ENCODE measurements at places on chromosomes 6 and 20.

DNA sequence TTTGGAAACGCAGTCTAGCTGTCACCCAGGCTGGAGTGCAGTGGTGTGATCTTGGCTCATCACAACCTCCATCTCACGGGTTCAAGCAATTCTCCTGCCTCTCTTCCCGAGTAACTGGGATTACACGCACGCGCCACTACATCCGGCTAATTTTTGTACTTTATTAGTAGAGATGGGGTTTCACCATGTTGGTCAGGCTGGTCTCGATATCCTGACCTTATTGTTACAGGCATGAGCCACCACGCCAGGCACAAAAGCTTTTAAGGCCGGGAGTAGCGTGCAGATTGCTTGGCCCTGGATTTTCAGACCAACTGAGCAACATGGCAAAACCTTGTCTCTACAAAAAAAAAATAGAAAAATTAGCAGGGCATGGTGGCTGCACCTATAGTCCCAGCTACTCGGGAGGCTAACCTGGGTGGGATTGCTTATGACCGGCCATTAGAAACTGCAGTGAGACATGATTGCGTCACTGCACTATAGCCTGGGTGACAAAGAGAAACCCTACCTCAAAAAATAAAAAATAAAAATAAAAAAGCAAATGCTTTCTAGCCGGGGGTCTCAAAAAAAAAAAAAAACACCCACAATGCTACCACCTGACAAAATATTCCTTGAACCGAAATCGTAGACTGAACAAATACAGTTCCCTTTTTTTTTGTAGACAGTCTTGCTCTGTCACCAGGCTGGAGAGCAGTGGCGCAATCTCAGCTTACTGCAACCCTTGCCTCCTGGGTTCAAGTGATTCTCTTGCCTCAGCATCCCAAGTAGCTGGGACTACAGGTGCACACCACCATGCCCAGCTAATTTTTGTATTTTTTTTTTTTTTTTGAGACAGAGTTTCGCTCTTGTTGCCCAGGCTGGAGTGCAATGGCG, 15.0 kb downstream of the RBM39 start:
- no peak for DNase-seq

DNA sequence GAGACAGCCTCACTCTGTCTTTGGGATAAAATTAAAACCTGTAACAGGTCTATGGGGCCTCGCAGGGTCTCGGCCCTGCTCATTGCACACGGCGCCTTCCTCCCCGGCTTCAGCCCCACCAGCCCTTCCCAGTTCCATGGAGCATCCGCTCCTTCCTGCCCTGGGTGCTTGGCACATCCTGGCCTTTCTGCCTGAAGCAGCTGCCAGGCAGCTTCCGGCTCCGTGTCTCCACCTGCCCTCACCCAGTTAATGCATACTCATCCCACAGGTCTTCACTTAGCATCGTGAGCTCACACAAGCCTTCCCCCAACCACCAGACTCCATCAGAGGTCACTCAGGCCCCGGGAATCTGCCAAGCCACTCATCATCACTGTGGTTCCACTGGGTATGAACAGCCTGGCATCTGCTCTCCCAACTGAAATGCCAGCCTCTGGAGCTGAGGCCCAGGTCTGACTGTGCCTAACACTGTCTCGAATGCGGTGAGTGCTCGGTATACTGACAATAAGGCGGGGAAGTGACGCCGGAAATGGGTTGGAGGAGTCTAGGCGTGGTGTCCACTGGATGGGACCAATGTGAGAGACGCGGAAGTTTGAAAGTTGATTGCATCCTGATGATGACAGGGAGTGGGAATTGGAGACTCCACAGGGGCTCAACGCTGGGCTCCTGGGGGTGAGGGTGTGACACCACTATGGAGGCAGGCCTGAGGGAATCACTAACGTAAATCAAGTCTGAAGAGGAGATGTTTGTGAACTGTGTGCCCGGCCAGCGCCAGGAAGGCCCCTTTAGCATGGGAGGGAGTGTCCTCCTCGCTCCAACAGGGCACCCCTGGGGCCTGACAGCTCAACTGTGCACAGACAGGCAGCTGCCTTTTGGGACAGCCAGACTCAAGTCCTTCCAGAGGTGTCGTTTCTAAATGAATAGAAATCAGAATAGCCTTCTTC, 245.8 kb downstream of the TTLL2 start:
- no peak for DNase-seq

GRCh38 chr20:62879275-62880146, 17.9 kb upstream of the TCFL5 start:
- DNase-seq: no peak

GRCh38 chr20:41454250-41454649, 87.6 kb upstream of the EMILIN3 start:
- DNase-seq: no peak

- no peak for DNase-seq
Measured at GRCh38 chr6:114344246-114344970, 1.6 kb upstream of the HS3ST5 start.

- DNase-seq: no peak
Measured at GRCh38 chr6:158388727-158389126, 76.5 kb downstream of the TULP4 start.

DNA sequence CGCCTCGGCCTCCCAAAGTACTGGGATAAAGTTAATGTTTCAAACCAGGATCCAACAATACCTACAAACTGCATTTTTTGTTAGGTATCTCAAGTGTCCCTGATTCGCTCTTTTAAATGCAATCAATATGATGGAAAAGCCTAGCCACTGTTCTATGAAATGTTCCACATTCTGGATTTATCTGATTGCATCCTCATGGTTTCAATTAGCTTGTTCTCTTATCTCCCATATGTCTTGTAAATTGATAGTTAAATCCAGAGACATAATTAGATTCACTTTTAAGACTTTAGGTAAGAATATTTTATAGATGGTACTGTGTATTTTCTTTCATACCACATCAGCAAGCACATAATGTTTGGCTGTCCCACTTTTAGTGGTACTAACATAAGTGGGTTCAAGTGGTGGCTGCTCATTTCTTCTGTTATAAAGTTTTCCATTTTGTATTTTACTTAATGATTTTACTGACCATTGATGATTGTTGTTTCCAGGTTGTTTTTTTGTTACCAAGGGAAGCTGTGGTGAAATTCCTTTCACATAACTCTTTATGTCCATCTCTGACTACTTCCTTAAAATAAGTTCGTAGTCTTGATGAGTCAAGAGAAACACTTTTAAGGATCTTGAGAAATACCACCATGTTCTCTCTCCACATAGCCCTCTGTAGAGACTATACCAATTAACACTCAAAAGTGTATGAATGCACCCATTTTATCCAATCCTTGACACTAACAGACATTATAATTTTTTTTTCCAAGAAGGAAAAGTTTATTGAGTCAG, 40.5 kb downstream of the RNGTT start:
- DNase-seq: no peak

DNA sequence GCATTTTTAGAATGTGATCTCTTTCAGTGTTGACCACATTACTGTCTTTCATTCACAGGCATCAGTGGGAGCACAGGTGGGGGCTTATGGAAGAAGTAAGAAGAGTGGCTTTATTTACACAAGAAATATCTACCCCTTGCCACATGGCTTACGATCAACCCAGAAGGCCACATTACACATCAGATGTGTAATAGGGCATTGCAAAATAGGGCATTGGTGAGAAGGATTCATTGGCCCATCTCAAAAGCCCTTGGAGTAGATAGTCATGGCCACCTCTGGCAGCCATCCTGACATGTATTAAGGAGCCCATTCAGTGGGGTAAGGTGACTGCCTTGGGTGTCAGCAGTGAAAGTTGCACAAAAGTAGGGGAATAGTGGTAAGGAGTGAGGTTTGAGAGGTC, 97.5 kb downstream of the MAFB start:
- no peak for DNase-seq

DNA sequence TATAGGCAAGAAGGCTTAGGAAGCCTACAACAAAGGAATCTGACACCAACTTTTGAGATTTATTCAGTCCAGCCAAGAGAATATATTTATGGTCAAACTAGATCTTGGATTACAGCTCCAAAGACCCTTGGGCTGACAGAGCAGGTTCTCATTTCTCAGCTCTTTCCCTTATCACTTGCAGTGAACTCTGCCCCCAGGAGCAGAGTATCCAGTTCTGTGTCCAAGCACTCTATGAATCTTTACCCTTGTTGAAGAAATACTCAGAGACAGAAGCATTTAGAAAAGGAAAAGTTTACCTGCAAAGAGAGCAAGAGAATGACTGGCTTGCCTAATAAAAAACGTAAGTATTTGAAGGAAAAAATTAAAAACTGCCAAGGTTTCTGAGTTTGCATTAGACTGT, 190.5 kb downstream of the SLC16A10 start:
- DNase-seq: no peak

Measured in ACHN (cell line).